HL-60 (cell line): ENCODE measurements at places on chromosomes 2 and 18.

- no peak for DNase-seq
Observed at GRCh38 chr2:15299904-15300520, 261.1 kb downstream of the NBAS start.

GRCh38 chr2:229884775-229885699 is 36.8 kb downstream of the TRIP12 start:
- no peak for DNase-seq

- DNase-seq = no peak
Observed at GRCh38 chr18:11020877-11021414, 128.4 kb downstream of the PIEZO2 start.

DNA sequence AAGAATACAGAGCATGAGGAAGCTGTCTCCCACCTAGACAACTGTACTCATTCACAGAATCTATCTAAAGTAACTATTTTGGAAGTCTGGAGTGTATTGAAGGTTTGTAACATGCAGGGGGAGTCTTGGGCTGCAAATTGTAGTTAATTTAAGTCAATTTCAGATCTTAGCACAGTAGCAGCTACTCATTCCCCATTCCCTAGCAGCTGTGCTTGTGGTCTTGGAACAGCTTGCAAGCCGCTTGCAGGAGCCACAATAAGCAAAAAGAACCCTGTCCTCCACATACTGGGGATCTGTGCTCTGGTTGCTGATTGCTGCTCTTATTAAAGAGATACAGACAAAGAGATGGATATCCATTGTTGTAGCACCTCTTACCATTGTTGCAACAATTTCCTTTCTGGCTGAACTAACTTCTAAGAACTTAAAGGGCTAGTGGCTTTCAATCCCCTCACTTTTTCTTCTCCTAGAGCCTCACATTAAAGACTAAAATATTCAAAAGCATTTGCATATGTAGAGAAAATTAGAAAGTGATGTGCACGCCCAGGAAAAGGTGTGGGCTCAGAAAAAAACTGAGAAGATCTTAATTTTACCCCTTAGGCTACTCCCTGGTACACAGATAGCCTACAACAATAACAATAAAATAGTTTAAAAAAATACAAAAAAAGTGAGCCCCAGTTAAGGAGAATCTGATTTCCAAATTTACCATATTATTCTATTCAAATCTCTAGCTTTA is 1775.1 kb upstream of the PIK3C3 start:
- DNase-seq = no peak

DNA sequence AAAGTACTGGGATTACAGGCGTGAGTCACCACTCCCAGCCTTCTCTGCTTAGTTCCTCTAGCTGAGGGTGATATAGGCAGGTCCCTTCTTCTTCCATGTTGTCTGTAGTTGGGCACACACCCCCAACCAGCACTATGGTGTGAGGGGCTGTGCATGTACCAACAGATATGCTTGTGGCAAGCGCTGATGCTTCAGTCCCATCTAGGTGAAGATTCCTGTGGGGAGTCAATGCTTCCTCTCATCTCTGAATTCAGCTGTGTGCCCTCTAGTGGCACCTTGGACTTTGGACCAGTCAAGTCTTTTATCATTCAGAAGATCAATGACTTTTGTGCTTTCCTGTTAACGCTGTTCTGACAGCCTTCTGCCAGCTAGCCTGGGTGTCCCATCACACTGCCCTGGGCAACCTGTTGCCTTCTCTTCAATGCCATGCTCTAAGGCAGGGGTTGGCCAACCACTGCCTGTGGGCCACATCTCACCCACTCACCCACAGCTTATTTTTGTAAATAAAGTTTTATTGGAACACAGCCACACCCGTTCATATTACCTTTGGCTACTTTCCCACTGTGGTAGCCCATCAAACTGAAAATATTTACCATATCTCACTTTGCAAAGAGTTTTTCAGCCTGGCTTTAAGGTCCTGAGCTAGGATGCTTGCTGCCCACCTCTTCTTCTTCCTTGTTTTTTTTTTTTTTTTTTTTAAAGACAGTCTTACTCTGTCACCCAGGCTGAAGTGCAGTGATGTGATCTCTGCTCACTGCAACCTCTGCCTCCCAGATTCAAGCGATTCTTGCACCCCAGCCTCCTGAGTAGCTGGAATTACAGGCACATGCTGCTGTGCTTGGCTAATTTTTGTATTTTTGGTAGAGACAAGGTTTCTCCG is 51.0 kb downstream of the NPAS2 start:
- DNase-seq = no peak

DNA sequence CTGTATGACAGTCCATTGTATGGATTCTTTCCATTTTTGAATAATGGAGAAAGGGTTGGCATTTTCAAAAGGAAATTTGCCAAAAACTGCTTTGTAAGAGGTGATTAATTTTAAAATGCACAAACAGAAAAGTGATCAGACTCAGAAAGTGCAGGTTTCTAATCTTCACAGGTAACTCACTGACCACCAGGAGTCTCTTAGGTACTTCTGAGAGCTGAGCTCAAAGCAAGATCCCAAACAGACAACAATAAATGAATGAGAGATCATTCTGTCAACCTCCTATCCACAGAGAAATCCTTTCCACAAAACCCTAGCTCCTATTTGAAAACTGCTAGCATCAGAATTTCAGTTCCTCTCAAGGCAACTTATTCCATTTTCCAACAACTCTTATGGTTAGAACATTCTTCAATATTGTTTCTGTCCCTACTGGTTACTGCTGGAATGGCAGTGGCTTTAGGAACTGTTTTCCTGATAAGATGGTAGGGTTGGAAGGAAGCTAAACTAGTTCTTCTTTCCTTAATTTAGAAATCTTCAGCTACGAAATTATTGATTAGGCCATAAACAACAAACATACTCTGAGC is 20.6 kb upstream of the HAAO start:
- no peak for DNase-seq

- peak; percentile 42 for DNase-seq
Observed at GRCh38 chr2:70946832-70947442, 11.2 kb downstream of the ATP6V1B1 start.

GRCh38 chr2:158011055-158011771 is 90.5 kb upstream of the UPP2 start:
- DNase-seq = no peak

GRCh38 chr2:105862843-105863242 is 118.1 kb downstream of the NCK2 start:
- DNase-seq = no peak

- DNase-seq = no peak
Observed at GRCh38 chr2:108390340-108390739, 12.6 kb downstream of the SULT1C4 start.

DNA sequence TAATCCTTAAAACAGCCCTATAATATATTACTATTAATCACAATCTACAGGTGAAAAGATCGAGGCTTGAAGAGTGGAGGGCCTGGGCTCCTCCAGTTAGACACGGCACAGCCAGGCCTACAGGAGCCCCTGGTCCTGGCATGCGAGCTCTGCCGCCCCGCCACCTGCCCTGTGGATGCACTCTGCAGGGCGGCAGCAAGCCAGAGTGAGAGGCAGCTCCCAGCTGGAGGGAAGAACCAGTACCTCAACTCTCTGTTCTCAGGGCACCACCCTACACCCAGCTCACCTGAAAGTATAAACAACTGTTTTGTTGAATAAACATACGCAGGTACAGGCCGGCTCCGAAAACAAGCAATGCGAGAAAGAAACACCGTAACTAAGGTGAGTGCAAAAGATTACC is 34.6 kb downstream of the EIPR1 start:
- DNase-seq = no peak

GRCh38 chr18:44320619-44321460 is 359.8 kb upstream of the SETBP1 start:
- no peak for DNase-seq

- no peak for DNase-seq
Observed at GRCh38 chr18:31661965-31662364, 22.4 kb downstream of the B4GALT6 start.

DNA sequence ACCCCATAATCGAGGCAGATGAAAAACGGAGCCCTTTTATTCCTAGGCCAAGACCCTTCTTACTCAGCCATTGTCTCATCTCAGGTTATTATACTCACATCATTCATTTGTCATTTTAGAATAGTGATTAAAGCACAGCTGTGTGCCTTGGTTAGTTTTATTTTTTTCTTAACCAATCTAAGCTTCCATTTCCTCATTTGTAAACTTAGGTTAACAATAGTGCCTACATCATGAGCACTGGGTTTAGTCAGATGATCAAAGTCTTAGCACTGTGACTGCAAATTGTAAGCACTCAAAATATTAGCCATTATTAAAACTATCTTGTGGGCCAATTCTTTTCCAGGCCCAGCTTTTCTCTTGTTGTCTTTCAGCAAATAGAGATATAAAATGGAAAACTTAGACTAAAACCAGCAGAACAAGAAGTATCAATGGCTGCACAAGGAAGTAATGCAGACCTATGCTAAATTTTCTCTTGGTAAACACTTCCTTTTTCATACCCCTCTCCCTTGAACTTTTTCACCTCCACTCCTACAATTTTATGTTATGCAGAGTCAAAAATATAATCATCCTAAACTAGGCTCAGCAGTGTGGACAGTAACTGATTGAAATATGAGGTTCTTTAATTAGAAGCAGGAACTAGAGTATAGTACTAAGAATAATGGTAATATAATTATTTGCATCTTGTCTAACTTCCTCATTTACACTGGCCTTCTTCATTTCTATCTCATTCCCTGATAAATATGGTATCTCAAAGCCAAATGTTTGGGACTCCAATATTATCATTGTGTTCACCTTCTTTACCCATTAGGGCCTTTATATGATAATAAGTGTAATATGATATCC is 21.5 kb upstream of the GALNT3 start:
- peak; percentile 3 for DNase-seq

DNA sequence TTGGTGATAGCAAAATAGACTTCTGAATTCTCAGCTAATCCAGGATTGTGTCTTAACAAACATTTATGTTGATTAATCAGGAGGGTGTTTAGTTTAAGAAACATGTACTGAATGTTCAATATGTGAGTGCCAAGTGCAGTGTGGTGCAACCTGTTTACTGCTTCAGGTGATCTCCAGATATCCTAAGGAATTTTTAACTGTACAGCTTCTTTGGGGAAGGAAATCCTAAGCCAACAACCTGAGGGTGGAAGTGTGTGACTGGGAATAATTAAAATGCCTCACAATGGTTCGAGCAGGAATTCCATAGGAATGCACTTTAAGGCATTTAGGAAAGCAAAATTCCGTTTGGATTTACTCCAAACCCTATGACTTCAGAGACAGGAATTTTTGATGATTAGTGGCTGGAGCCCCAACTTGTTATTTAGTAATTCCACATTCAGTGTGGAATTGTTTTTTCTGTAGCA is 16.4 kb downstream of the CRIM1 start:
- DNase-seq = no peak

GRCh38 chr18:76476665-76477561 is 18.1 kb downstream of the ZNF516 start:
- DNase-seq = peak; percentile 46

DNA sequence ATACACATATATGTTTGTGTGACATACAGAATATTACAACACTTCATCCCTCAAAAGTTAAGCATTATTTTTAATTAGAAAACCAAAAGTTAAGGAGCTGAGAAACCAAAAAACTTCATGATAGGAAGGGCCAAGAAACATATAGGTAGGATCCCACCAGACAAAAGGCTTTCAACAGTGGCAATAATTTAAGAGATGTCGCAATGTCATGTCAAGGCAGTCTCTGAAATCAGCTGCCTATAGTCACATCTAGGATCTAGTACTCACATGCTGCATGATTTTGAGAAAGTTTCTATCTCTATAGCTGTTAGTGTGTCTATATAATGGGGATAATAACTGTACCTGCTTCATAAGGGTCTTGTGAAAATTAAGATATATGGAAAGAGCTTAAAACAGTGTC is 72.7 kb downstream of the SPIRE1 start:
- DNase-seq = no peak

DNA sequence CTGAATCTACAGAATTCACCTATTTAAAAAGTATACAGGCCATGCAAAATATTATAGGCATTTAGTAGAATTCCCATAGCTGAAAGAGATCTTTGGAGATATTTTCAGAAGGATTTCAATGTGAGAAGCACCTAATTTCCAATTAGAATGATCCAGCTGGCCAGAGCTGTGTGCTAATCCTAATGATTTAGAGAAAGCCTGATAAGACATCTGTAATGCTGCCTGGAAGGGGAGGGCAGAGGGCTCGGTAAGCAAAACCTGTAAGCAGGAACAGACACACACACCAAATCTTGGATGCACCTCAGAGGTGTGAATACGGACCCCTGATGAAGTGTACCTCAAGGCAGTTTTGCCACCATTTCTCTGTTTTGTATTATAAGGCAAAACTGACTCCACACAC is 14.0 kb downstream of the SERTAD2 start:
- DNase-seq = no peak

DNA sequence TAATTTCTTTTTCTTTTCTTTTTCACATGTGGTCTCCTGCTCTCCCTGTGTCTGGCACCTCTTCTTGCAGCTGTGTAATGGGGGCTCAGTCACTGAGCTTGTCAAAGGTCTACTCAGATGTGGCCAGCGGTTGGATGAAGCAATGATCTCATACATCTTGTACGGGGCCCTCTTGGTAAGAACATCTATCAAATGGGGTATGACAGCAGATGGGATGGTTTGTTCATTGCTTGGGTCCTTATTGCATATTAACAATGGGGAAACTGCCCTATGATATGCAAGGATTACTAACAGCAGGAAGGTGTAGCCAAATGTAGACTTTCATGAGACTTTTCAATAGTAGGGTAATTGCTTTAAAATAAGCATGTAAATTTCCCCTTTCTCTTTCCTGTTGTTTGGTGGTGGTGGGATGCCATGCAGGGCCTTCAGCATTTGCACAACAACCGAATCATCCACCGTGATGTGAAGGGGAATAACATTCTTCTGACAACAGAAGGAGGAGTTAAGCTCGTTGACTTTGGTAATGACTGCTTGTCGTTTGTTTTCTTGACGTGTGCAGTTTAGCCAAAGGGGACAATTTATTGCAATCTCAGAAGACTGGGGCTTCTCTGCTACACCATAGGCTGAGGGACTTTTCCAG is 36.5 kb downstream of the MYO3B start:
- DNase-seq = no peak

GRCh38 chr2:76546207-76546606 is 835.5 kb upstream of the GCFC2 start:
- no peak for DNase-seq

DNA sequence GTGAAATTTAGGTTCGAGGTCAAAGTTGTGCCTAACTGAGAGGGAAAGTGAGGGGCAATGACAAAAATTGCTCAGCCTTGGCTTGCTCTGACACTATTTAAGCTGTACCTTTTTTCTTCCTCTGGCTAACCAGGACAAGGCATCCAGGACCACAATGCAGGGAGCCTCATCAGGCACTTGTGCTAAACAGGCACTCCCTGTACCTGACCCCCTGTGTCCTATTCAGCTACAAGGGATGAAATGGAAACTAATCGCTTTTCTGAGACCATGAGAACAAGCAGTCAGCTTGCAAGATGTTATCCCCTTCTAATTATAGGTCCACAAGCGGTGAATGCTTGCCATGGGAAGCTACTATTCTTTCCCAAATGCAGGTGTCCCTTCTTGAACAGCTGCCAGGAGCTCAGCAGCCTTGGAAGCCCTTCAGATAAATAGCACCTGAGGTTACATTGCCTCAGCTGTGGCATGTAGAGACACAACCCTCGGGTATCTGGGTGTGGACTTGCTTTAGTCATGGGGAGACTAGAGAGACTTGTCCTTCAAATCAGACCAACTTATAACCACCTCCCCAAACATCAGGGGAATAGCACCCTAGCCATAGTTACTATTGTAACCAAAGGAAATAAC is 19.1 kb upstream of the ITGA6 start:
- DNase-seq = no peak

GRCh38 chr2:234426616-234427015 is 70.3 kb downstream of the ARL4C start:
- peak; percentile 10 for DNase-seq

- DNase-seq = no peak
Observed at GRCh38 chr2:667332-667999, 9.7 kb downstream of the TMEM18 start.
